Epithelial cell of proximal tubule (primary cell): ENCODE measurements at places on chromosomes 5 and 9. TPM values are rescaled to one million over a fixed set of nuclear protein-coding genes. Genes with fewer than 3 reads are reported as not detected.

MAPKAP1 gene
- 97.7 and 100 TPM in 2 replicates for total RNA-seq

GTF3C5 gene
- 112 and 121 TPM in 2 replicates for total RNA-seq

TXNDC15 gene
- 37.4 and 48.1 TPM in 2 replicates for total RNA-seq

CDH6 gene
- 12.5 and 34.9 TPM in 2 replicates for total RNA-seq

PLAC8L1 gene
- total RNA-seq: 0.58 TPM in 1 of 2 replicates, not detected in the other

PCDHGA2 gene
- 0.23 and 0.72 TPM in 2 replicates for total RNA-seq

F12 gene
- 9.2 and 12.9 TPM in 2 replicates for total RNA-seq

ADRB2 gene
- total RNA-seq: 2.6 and 3.3 TPM in 2 replicates

COQ4 gene
- 54.2 and 68.8 TPM in 2 replicates for total RNA-seq

PCA3 gene
- total RNA-seq: not detected in 2 replicates

CYLC2 gene
- total RNA-seq: not detected in 2 replicates

LCP2 gene
- not detected in 2 replicates for total RNA-seq

LIFR gene
- 8.2 and 17.1 TPM in 2 replicates for total RNA-seq

PCDHGB2 gene
- 0.43 and 0.98 TPM in 2 replicates for total RNA-seq

RNF224 gene
- total RNA-seq: not detected in 2 replicates

GGTA1 gene
- total RNA-seq: 0.14 TPM in 1 of 2 replicates, not detected in the other

UNC13B gene
- total RNA-seq: 19.1 and 19.6 TPM in 2 replicates

RORB gene
- total RNA-seq: not detected in 2 replicates

MYMK gene
- not detected in 2 replicates for total RNA-seq

KCNN2 gene
- 0.22 TPM in 1 of 2 replicates, not detected in the other for total RNA-seq

SLC36A3 gene
- total RNA-seq: not detected in 2 replicates

EQTN gene
- not detected in 2 replicates for total RNA-seq

G3BP1 gene
- total RNA-seq: 118 and 194 TPM in 2 replicates

HRH2 gene
- 0.29 and 0.65 TPM in 2 replicates for total RNA-seq

C6 gene
- total RNA-seq: not detected in 2 replicates

VCP gene
- total RNA-seq: 244 and 371 TPM in 2 replicates

DRD1 gene
- not detected in 2 replicates for total RNA-seq

CDKN2B gene
- 12.3 and 25.9 TPM in 2 replicates for total RNA-seq
